ENCODE measurements at places on chromosomes 1 and 21.

DNA sequence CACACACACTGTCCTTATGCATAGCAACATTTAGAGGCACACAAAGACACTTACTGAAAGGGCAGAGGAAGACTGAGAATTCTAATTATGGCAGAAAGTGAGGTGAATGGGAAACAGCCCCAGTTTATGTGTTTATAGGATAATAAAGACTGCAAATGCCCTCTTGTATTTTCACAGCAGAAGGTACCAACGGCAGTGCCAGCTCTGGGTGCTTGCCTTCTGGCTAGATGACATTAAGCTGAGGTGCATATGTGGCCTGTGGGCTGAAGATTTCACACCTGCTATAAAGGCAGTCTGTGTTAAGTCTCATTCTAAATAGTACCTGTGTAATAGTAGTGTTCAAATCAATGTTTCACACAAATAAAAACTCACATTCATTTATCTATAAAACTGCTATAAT is 347.2 kb upstream of the ZRANB2 start:
- no peak for DNase-seq

GRCh38 chr1:13830616-13831280 is 130.8 kb downstream of the PRDM2 start:
- no peak for DNase-seq

GRCh38 chr21:16309250-16309971 is 579.6 kb downstream of the USP25 start:
- DNase-seq: no peak

GRCh38 chr1:41804176-41804575 is 114.5 kb downstream of the HIVEP3 start:
- DNase-seq: no peak

- no peak for DNase-seq
Observed at GRCh38 chr1:243930822-243931671, 81.0 kb upstream of the AKT3 start.

DNA sequence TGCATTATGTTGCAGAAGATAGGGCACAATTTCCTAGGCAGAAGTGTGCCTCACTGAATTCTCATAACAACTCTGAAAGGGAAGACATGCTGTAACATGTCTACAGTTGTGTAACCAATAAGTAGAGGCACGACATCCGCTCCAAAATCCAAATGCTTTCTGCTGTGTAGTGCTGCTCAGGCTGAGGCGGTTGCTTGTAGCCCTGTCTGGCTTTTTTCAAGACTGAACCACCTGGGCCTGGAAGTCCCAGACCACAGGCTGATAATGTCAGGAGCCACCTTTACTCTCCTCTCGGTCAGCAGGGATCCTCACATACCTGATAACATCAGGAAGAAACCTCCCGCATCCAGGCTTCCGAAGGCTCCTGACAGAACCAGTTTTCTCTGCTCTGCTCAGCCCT is 10.9 kb downstream of the AKNAD1 start:
- DNase-seq: no peak

DNA sequence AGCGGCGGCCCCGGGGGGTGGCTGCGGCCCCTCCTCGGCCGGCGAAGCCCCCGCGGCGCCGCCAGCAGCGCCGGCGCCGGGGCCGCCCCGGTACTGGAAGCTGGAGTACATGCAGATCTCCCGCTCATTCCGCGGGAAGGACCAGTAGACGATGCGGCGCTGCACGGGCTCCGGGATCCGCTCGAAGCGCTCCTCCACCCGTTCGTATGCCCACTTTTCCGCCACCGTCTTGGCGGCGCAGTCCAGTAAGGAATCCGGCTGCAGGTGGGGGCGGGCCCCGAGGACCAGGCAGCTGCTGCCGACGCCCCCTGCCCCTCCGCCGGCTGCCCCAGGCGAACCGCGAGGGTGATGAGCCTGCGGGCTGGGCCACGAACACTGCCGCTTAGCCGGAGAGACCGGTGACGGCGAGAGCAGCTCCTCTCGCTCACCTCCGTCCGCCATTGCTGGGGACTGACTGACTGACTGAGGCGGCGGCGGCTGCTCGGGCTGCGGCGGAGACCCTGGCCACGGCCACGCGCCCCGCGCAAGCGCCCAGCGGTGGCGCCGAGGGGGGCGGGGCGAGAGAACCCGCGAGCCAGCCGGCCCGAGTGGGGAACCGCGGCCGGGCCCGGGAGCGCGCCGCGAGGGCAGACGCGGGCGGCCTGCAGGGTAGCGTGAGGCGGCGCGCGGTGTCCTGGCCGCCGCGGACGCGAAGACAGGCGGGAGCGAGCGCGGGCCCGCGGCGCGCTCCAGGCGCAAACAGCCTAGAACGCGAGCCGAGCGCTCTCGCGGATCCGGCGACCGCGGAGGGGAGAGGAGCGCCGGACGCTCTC is at the start of gene ZSWIM5:
TSS of gene ZSWIM5 (minus strand) at position 696 of the 812 bp plus-strand sequence. CDS start at position 441, 255 bp downstream.
- peak; percentile 61 for DNase-seq

DNA sequence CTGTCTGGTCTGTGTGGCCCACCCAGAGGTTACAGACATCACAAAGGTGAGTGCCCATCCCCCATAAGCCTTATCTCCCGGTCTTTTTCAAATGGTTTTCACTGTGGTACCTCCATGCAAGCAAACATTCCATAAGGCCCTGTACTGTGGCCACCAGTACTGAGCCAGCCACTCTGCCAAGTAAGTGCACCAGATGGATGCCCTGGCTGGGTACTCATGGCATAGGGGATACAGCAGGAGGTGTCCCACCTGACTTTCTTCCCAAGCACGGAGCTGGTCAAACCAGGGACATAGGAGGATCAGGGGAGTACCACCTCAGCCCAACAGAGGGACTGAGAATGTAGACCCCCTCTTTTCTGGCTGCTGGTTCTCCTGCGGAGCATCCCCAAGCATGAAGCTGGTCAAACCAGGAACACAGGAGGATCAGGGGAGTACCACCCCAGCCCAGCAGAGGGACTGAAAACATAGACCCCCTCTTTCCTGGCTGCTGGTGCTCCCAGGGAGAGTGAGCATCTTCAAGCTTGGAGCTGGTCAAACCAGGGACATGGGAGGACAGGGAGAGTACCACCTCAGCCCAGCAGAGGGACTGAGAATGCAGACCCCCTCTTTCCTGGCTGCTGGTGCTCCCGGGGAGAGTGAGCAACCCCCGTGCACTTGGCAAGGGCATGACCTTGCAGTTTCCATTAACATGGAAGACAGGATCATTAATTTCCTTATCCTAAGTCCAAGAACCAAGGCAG is 81.8 kb upstream of the KLHDC7A start:
- DNase-seq: no peak

GRCh38 chr1:204465546-204466415 is 28.8 kb downstream of the PIK3C2B start:
- DNase-seq: no peak

DNA sequence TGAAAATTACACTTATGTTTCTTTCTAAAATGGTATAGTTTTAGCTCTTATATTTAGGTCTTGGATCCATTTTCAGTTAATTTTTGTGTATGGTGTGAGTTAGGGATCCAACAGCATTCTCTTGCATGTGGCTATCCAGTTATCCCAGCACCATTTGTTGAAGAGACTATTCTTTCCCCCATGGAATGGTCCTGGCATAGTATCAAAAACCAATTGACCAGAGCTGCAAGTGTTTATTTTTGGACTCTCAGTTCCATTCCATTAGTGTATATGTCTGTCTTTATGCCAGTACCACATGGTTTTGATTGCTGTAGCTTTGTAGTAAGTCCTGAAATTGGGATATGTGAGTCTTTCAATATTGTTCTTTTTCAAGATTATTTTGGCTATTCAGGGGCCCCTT is 14.3 kb downstream of the TTLL10 start:
- no peak for DNase-seq

GRCh38 chr1:59480188-59480888 is 183.4 kb downstream of the FGGY start:
- DNase-seq: no peak

DNA sequence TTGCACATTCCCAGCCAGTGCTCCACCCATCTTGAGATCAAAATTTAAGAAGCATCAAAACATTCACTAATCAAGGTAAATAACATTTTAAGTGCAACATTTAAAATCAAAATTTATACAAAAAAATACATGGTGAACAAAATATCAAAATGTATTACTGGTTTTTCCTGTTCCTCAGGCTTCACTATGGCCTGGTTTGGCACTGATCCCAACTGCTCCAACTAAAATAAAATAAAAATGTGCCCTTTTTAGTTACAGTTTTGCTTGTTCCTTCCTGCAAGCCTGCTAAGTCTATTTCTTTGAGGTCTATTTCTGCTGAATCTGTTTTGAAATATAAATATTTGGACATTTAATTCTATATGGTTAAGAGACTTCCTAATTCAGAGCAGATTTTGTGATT is 54.9 kb downstream of the ADAMTS1 start:
- no peak for DNase-seq

DNA sequence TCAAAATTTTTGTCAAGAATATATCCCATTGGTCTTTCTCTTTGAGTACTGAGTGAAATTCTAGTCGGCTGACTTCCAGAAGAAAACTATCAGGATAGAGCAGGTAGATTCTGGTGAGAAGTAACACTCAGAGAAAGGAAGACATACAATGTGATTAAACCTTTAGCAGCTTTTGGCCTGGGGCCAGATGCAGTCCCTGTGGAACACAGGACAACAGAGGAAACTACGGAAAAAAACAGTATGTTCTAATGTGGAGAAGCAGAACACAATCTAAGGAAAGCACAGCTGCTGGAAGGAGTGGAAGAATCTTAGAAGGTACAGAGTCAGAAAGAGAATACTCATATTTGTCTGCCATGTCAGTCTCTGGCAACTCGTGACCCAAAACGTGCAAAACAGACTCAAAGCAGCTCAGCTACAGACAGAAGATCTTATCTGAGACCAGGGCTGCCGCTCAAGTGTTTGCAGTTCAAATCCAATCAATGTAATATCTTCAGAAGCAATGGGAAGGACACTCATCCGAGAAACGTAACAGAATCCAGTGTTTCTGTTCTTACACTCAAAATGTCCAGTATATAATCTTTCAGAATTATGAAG is 283.8 kb downstream of the MRPL39 start:
- no peak for DNase-seq

DNA sequence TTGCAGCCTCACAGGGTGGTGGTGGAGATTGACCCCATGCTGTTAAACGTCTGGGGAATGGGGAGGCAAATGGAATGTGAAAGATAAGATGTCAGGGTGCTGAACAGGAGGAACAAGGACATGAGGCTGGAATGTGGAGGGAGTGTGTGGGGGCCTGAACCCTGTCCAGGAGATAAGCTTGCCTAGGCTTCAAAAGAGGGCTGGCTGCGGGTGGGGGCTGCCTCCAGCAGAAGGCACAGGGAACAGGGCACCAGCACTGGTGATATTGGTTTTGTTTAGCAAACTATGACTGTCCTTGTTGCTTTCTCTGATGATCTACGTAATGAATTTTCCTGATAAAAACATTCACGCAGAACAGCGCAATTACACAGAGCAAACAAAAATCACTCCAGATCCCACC is 52.4 kb upstream of the LRP8 start:
- no peak for DNase-seq

DNA sequence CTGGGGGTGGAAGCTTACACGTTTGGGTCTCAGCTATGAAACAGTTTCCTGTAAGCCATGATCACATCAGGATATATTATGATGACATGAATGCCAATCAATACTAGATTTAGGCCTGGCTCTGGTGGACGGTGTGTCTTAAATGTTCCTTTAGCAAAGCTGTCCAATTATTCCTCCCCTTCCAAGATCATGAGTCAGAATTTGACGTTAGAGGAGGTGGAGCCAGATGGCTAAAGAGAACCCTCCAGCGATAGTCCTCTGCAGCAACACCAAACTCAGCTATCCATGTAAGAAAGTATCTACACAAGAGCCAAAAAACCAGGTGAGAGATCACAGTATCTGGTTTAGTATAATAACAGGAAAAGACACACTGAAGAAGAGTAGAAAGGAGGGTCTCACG is 47.8 kb downstream of the PACC1 start:
- no peak for DNase-seq

DNA sequence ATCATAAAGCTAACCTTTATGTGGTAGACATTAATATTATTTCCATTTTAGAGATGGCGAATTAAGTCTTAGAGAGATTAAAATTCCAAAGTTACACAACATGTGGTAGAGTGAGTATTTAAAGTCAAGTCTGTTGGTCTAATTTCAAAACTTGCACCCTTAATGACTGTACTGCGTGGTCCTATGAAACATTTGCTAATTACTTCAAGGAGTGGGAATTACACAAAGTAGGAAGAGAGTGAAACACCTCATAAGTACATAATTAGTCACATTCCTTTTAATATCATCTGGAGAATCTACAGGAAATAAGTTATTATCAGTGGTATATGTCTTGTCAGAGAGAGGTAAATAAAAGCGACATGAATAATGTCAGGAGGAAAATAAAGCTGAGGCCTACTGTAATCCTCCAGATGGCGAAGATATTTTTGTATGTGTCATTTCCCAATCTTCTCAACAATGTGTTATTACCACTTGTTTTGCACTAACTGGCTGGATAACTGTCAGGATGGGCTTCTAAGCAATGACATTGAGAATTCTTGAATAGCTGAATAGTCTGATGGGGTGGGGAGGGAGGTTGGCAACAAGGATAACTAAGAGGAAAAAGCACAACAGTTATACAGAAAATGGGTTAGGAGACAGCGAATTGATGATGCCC is 95.5 kb downstream of the TNFSF18 start:
- no peak for DNase-seq

DNA sequence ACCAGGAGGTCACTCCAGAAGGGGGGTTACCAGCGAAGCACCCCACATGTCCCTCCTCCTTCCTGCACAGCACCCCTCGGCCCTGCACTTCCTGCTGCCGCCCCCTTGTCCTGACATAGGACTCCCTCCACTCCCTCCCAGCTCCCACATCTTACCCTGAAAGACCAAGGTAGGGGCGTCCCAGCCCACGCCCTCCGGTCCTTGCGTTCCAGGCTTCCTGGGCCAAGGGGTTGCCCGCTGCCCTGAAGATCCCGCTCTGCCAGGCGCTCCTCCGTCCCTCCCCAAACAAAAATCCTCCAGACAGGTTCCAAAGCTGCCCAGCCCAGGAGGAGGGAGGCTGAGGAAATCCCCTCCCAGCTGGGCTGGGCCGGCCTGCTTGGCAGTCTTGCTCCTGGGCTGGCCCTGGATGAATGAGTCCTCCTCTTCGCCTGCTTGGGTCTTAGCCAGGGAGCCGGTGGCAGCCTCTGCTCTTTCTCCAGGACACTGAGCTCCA is at the start of gene RHBDL2:
TSS of gene RHBDL2 (minus strand) at position 304 of the 493 bp plus-strand sequence. CDS start 22,618 bp downstream, outside the sequence.
- DNase-seq: no peak

All from activated naive CD4-positive, alpha-beta T cell (primary cell).